ENCODE measurements at places on chromosomes 1 and 21. TPM values are rescaled to one million over a fixed set of nuclear protein-coding genes. Genes with fewer than 3 reads are reported as not detected.

PDZK1 gene
- total RNA-seq, result 0.72 TPM

ASPM gene
- 17.5 TPM for total RNA-seq

C1orf185 gene
- not detected for total RNA-seq

BCAR3 gene
- total RNA-seq, result 81.0 TPM

RGS13 gene
- total RNA-seq, result not detected

TRAF5 gene
- total RNA-seq, result 7.2 TPM

SON gene
- 84.1 TPM for total RNA-seq

RUNX3 gene
- 5.7 TPM for total RNA-seq

MASP2 gene
- 0.10 TPM for total RNA-seq

HIPK1 gene
- total RNA-seq, result 16.3 TPM

SLC16A4 gene
- total RNA-seq, result 37.3 TPM

CHI3L2 gene
- total RNA-seq, result 0.72 TPM

NDUFV3 gene
- total RNA-seq, result 19.2 TPM

RAD54L gene
- total RNA-seq, result 8.2 TPM

NEK2 gene
- total RNA-seq, result 44.5 TPM

GUCA2B gene
- total RNA-seq, result not detected

CELA3A gene
- not detected for total RNA-seq

OVAAL gene
- total RNA-seq, result not detected

ADAMTS1 gene
- total RNA-seq, result 0.05 TPM

SMPDL3B gene
- 1.2 TPM for total RNA-seq

FCAMR gene
- not detected for total RNA-seq

RBBP4 gene
- total RNA-seq, result 77.3 TPM

ADAM30 gene
- total RNA-seq, result not detected

DYNLT5 gene
- total RNA-seq, result not detected

CHIA gene
- total RNA-seq, result not detected

HPDL gene
- total RNA-seq, result 3.6 TPM

TOE1 gene
- total RNA-seq, result 12.5 TPM

TNFRSF9 gene
- 3.2 TPM for total RNA-seq

MCOLN2 gene
- 2.3 TPM for total RNA-seq

KCNJ10 gene
- total RNA-seq, result not detected

TMEM222 gene
- 52.2 TPM for total RNA-seq

TRMT1L gene
- 12.9 TPM for total RNA-seq

NUAK2 gene
- 29.7 TPM for total RNA-seq

EPS15 gene
- 12.1 TPM for total RNA-seq

OR10K2 gene
- total RNA-seq, result not detected

CASQ1 gene
- not detected for total RNA-seq

BSND gene
- not detected for total RNA-seq

WDR3 gene
- 27.0 TPM for total RNA-seq

SLAMF6 gene
- not detected for total RNA-seq

TAS1R1 gene
- not detected for total RNA-seq

PADI3 gene
- total RNA-seq, result 0.89 TPM

EDARADD gene
- total RNA-seq, result 3.4 TPM

DHX9 gene
- 157 TPM for total RNA-seq

EPHA10 gene
- 1.2 TPM for total RNA-seq

OR2L2 gene
- not detected for total RNA-seq

RNU1-2 gene
- total RNA-seq, result not detected

PRAMEF33 gene
- total RNA-seq, result not detected

ARHGEF16 gene
- 3.2 TPM for total RNA-seq

MFSD2A gene
- 6.9 TPM for total RNA-seq

CSF1 gene
- 18.5 TPM for total RNA-seq

SPRR1A gene
- total RNA-seq, result not detected

KCND3 gene
- total RNA-seq, result not detected
